Activated T-helper 1 cell treated with Interleukin-2 at 50 U/mL for 16 hours (primary cell): ENCODE measurements at places on chromosomes 12 and 14.

GRCh38 chr12:59113831-59114615 lies 193.7 kb upstream of the LRIG3 start:
- DNase-seq, result no peak

DNA sequence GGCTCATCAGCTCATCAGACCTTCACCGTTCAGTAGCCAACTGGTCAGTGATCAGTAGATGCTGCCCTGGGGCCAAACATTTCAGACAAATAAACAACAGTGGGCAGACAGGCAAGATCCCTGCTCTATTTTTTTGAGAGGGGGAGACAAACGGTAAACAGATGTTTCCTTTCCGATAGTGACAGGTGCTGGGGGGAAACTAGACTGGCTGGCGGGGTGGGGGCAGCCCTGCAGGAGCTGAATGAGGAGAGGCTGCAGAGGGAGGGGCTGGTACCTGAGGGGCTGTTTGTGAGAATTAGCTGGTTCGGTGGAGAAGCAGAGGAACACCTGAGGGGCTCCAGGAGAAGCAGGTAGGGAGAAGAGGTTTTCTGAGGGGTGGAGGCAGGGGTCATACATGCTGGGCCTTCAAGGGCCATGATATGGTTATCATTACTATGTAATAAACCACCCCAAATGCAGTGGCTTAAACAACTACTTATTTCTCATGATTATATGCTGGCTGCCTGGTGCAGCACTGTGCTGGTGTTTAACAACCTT lies 8.2 kb upstream of the GOLGA3 start:
- no peak for DNase-seq

- peak; percentile 23 for DNase-seq
These were observed 1.5 kb downstream of the DDHD1 start for GRCh38 chr14:53151523-53152183.

DNA sequence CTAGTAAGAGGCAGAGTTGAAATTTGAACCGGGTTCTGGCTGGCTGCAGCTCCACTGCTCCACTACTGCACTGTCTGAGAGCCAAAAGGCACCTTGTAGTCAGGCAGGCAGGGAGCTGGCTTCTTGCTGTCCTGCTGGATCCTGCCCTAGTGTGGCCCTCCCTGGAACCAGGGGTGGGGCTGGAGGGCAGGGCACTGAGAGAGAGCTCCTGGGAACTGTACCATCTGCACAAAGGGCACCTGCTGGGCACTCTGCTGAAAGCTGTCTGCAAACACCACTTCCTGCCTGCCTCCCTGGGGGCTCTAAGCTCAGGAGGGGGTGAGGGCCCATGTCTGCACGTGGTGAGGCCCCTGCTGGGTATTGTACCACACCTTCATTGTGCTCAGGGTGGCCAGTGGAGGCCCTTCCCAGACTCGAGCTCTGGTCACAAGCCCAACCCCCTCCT lies 19.0 kb upstream of the TCL1B start:
- no peak for DNase-seq

DNA sequence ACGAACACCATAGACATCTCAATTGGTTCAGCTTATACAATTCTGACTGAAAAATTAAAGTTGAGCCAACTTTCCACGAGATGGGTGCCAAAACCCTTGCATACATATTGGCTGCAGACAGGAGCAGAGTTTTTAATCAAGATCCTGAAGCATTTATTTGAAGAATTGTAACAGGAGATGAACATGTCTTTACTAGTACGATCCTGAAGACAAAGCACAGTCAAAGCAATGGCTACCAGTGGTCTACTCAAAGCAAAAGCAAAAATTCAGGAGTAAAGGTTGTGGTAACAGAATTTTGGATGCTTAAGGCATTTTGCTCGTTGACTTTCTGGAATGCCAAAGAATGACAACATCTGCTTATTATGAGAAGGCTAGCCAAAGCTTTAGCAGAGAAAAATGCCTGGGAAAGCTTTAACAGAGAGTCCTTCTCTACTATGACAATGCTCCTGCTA lies 20.7 kb downstream of the ZDHHC17 start:
- no peak for DNase-seq

DNA sequence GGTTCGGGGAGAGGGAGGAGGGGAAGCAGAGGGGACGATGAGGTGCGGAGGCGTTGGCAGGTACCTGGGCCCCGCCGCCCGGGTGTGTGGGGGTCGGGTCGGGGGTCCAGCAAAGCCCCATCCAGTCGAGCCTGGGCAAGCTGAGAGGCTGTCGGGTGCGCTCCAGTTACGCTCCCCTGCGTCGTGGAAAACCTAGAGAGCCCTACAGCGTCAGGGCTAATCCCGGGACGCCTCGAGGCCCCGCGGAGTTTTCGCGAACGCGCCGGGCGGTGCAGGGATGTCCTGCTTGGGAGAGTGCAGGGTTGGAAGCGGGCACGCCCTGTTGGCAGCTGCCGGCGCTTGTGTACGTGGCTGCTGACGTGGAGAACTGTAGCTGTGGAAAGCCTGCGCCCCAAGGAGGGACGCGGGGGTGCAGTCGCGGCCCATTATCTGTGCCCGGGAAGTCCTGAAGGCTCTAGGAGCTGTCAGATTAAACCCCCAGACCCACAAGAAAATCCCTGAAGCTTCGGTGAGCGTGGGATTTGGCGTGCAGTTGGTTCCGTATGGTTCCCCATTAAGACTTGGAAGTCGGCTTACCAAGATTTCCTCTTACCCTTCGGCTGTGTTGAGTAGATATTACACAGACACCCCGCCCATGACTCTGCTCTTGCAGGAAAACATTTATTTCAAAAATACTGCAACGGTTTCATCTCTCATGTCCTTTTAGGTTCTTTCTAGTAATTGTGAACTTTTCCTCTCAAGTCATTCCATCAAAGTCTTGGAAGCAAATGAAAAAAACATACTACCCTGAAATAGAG lies 11.3 kb upstream of the SLC38A2 start:
- peak; percentile 60 for DNase-seq

- DNase-seq, result peak; percentile 60
These were observed 55.8 kb upstream of the VRK1 start for GRCh38 chr14:96741151-96741977.

GRCh38 chr14:29463727-29464395 lies 463.8 kb downstream of the PRKD1 start:
- DNase-seq, result no peak

GRCh38 chr12:128012110-128012509 lies 254.9 kb upstream of the TMEM132C start:
- DNase-seq, result no peak

- DNase-seq, result no peak
These were observed 93.1 kb upstream of the PKP2 start for GRCh38 chr12:32989705-32990104.

GRCh38 chr12:67354322-67354721 lies 85.2 kb downstream of the CAND1 start:
- no peak for DNase-seq

DNA sequence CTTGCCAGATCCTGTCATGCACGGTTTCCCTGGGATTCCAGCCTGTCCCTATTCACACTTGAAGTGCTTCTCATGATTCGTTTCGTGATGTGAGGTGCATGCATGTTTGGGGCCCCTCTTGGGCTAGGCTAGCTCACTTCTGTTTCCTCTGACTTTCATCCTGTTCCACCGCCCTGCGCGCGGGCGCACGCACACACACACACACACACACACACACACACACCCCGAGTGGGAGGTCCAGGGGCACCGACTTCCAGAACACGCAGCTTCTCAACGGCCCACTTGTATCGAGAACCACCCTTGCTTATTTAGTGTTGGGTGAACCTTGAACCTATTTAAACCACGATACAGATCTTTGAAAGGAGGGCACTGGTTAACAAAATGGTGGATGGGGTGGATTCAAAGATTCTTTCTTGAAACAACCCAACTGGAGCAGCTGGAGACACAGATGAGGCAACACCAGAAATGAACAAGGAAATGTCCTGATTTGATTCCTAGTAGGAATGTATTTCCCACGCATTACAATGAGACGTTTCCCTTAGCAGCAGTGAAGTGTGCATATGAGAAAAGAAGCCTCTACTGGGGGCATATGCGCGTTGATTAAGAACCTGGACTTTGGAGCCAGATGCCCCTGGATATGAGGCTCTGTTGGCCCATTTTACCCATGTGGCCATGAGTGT lies 16.3 kb downstream of the ELK3 start:
- peak; percentile 22 for DNase-seq

GRCh38 chr12:54987611-54988231 lies 3.2 kb upstream of the TESPA1 start:
- DNase-seq, result no peak

- no peak for DNase-seq
These were observed 17.2 kb downstream of the NAV3 start for GRCh38 chr12:77847680-77848431.

- no peak for DNase-seq
These were observed 326.8 kb downstream of the PDZRN4 start for GRCh38 chr12:41514907-41515306.

DNA sequence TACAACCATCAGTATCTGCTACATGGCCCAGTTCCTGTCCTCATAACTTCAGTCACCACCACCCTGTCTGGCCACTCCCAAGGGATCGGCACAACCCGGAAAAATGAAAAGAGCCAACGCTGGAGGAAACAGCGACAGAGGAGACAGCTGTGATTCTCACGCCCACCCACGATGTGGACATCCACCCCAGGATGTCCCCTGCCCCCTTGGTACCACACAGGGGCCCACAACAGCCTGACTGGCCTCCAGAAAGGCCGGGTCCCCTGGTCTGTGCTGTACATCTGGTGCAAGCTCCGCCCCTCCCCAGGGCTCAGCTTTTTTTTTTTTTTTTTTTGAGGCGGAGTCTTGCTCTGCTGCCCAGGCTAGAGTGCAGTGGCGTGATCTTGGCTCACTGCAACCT lies 12.5 kb downstream of the RPS6KL1 start:
- no peak for DNase-seq

DNA sequence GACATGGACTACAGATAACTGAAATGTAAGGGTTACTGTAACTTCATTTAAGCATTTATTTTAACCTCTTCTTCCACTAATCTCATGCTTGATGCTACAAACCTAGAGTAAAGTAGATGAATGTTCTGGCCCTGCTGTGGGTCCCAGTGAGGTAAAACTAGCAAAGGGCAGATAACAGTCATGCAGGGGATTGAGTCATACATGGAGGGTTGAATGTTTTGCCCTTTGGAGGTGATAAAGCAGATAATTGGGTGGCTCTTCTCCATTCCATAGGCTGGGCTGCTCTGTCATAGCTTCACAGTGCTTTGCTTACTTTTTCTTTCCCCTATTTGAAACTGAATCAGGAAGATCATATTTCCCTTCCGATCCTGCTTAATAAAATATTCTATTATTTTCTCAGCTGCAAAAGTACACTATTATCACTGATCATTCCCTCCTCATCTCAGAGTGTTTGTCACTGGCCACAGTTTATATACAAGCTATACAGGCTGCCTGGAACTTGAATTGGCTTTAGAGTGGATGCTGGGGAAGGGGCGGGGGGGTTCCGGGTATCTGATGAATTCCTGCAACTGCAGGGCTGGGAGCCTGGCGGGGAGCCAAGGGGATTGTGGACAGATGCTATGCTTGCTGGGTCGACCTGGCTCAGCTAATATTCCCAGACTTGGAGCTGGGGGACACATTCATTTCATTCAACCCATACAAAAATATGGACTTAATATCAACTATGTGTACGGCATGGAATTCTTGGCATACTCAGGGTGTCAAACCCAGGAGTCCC lies 235.1 kb downstream of the NRXN3 start:
- no peak for DNase-seq

- DNase-seq, result no peak
These were observed 19.3 kb upstream of the TMEM120B start for GRCh38 chr12:121693155-121693687.

- DNase-seq, result no peak
These were observed 73.7 kb downstream of the PRIMA1 start for GRCh38 chr14:93714605-93715004.

DNA sequence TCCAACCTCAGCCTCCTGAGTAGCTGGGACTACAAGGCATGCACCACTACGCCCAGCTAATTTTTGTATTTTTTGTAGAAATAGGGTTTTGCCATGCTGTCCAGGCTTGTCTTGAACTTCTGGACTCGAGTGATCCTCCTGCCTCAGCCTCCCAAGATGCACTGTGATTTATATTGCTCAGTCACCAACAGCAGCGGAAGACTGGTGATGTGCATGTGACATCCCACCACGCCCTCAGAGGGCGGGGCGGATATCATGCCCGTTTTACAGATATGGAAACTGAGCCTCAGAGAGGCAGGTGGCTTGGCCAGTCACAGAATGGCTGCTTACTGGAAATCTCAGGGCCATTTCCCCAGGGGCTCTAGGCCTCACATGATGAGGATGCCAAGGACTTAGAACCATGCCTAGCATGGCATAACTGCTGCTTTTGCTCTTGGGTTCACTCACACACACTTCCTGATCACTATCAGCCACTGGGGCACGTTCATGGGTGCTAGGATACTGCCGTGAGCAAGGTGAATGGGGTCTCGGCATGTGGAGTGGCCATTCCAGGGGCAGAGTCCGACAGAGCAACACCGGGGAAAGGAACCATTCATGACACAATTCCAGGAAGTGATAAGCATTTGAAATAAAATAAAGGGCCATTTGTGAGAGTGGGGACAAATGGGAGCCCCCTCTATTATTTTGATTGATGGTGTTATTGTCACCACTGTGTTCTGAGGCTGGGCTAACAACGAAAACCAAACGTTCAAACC lies 31.9 kb downstream of the RBM19 start:
- no peak for DNase-seq

GRCh38 chr12:127507341-127507740 lies 759.6 kb upstream of the TMEM132C start:
- no peak for DNase-seq

GRCh38 chr14:103528587-103529382 lies at the start of gene TRMT61A:
TRMT61A (plus strand) TSS chr14:103529196; CDS start chr14:103529979, 783 bp downstream.
- peak; percentile 73 for DNase-seq

- DNase-seq, result no peak
These were observed 75.4 kb upstream of the ARID2 start for GRCh38 chr12:45654002-45654665.

- no peak for DNase-seq
These were observed 43.3 kb downstream of the GALNT9 start for GRCh38 chr12:132285991-132286681.

GRCh38 chr14:22822571-22823098 lies 7.1 kb upstream of the MRPL52 start:
- peak; percentile 49 for DNase-seq

DNA sequence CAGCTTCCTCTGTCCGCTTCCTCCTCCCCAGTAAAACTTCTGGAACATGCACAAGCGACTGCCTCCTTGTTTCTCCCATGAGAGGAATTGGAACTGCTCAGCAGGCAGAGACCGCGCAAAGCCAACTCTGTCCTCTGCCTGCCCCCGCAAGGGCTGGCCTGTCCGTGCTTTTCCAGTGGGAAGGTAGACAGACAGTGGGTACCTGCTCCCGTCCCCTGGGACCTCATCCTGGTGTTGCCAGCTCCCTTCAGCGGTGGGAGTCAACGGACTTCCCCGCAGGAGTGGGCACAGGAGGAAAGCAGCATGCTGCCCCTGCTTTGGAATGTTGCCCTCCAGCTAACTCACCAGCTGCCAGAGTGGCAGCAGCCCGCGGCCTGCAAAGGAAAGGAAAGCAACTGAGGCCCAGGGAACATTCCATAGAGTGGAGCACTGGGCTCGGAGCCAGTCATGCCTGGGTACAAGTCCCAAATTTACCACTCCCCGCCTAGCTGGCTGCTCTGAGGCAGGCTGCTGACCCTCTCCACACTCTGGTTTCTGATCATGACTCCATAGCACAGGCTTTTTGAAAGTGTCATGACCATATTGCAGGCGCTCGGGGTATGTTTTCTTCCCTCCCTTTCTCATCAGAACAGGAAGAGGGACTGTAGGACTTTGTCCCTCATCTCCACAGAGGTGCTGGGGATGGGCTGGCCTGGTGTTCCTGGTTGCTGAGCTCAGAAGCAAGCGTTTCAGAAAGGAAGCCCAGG lies 89.2 kb upstream of the CLMN start:
- DNase-seq, result no peak

- DNase-seq, result no peak
These were observed 163.8 kb upstream of the MYL2 start for GRCh38 chr12:111084158-111084557.
